ENCODE measurements at places on chromosomes 16 and 17.

DNA sequence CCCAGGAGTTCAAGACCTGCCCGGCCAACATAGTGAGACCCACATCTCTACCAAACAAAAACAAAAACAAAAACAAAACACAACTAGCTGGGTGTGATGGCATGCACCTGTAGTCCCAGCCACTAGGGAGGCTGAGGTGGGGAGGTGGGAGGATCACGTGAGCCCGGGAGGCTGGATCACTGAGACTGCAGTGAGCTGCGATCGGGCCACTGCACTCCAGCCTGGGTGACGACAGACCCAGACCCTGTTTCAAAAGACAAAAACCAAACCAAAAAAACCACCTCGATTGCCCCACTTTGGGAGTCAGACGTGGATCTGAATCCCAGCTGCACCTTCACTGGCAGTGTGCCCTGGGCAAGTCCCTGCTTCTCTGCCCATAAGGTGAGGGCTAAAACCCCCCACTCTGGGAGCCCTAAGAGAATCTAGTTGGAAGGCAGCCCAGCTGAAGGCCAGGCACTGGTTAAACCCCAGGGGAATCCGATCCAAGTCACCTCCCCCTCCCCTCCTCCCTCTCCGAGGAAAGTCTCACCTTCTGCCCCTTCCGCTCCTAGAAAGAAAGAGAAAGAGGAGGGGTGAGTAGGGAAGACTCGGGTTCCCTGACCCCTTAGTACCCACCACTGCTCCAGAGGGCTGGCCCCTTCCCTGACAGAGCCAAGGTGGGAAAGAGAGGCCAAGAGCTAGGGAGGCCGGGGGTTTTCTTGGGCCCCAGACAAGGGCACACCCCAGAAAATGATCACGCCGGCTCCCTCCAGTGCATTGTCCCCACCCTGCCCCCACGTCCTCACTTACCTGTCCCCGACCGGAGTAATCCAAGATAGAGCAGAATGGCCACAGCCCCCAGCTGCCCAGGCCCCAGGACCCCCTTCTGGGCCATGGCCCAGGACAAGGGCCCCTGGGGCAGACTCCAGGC, 647 bp downstream of the PRSS8 start:
- DNase-seq: no peak

DNA sequence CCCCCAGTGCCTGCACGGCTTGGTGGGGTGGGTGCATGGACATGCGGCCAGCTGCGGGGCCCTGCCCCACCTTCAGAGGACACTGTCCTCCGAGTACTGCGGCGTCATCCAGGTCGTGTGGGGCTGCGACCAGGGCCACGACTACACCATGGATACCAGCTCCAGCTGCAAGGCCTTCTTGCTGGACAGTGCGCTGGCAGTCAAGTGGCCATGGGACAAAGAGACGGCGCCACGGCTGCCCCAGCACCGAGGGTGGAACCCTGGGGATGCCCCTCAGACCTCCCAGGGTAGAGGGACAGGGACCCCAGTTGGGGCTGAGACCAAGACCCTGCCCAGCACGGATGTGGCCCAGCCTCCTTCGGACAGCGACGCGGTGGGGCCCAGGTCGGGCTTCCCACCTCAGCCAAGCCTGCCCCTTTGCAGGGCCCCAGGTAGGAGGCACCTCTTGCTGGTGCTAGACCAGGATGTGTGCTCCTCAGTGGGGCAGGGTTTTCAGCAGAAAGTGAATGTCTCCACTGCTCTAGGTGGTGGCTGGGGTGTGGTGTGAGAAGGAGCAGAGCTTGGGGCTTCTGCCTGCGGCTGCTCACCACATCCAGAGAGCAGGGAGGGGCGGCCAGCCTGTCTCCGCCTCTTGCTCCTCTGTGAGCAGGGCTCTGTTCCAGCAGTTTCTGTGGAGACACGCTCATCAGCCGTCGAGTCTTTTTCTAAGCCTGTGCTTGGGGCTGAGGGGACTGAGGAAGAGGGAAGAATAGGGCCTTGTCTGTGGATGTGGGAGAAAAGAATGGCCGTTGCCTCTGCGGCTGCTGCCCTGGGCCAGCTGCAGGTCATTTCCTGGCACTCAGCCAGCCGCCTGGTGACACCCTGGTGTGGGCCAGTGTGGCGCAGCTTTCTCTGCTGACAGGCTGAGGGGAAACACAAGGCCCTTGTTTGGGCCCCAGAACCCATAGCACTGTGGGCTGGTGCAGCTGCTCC, 2.2 kb downstream of the ZNF276 start:
- peak; percentile 48 for DNase-seq

DNA sequence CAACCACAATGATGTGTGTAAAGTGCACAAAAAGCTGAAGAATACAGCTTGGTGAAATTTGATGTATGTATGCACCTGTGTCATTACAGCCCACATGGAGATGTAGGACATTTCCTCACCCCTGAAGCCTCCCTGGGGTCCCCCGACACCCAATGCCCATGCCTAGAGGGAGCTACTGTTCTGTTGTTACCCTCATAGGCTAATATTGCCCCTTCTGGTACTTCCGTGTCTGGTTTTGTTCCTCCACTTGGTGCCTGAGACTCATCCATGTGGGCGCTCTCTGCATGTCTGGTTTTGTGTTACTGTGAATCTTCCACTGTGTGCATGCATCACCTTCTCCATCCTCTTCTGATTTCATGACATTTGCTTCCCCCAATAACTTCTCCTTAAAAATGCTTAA, 18.6 kb downstream of the TNFRSF13B start:
- no peak for DNase-seq

GRCh38 chr17:3968015-3968414, 3.8 kb upstream of the ATP2A3 start:
- no peak for DNase-seq

GRCh38 chr17:12830777-12831247, 41.5 kb downstream of the ARHGAP44 start:
- no peak for DNase-seq

GRCh38 chr17:18116078-18116477, 7.5 kb downstream of the MYO15A start:
- no peak for DNase-seq

- DNase-seq: no peak
These were observed 318.0 kb downstream of the BCAS3 start for GRCh38 chr17:60995680-60996079.

GRCh38 chr17:10059684-10060211, 138.7 kb downstream of the GAS7 start:
- no peak for DNase-seq

DNA sequence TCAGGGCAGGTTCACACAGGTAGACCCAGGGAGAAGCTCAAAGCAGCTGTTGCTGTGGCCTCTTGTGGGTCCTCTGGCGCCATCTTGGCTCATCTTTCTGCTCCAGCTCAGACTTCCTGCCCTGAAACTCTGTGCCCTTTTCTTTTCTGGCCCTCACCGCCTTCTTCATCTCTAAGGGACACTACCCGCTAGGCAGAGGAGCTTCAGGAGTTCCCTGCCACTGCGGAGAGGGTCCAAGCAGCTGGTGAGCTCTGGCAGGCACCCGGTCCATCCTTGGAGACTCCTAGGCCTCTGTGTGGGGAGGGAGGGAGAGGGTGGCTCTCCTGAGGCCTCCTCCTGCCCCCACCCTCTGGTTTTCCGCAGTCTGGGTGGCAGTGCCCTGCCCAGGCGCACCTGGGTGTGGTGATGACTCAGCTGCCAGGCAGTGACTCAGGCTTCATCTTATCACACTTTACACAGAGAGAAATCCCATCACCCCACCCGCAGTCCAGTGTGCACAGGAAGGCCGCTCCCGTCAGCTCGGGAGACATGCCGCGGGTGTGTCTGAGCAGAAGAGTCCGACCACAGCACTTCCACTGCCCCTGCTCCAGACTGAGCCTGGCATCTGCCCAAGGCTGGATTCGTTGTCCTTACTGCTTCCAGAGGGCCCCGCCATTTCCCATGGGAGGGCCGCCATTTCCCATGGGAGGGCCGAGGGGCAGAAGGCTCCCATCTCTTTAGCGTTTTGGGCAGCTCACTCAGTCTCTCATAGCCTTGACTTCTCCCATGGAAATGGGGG, 7.3 kb downstream of the NT5C start:
- DNase-seq: peak; percentile 45

DNA sequence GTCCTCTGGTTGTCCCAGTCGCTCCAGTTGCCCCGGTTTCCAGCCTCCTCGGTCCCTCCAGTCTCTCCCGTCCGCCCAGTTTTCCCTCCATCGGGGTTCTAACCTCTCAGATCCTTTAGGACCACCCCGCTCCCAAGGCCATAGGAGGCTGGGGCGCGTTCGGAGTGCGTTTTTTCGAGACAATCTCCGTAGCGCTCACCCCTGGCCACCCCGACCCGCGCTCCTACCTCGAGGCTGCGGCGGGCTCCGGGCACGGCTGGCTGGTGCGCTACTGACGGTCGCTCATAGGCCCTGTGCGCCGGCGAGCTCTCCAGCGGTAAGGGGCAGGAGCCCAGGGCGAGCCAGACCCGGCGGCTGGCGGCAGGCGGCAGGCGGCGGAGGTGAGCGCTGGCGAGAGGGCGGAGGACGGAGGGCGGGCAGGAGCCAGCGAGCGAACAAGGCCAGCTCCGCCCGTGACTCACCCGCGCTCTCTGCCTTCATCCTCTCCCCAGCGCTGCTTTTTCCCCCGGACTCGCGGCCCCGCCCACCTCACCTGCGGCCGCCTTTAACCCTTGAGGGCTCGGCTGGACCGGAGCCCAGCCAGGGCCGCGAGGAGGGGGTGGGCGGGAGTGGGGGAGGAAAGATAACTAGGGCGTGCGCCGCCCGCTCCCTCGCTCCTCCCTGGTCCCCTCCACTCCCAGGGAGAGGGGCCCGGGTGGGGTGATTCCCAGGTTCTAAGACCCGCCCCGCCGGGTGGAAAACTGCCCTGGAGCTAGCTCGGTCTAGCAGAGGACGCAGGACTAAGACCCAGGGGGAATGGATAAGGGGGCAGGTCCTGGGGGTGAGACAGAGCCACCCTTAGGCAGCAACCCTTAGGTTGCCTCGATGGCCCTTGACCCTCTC, at the start of gene SP6:
TSS of gene SP6 (minus strand) at position 472 of the 882 bp plus-strand sequence. CDS start 2,734 bp downstream, outside the sequence.
- peak; percentile 31 for DNase-seq

DNA sequence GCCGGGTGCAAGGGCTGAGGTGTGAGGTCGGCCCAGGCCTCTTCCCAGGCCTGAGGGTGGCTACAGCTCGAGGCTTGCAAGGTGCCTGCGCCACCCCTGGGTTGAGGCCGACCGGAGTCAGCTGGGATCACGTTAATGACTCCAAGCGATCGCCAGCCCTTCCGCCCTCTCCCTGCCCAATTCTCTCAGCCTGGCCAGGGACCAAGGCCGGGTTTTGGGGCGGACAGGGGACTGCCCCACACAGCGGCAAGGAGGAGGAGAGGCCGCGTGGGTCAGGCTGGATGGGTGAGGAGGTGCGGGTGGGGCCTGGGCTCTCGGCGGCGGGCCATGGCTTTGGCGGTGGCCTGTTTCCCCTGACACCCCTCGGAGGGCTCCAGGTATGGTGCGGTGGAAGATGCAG, 3.2 kb upstream of the WDR24 start:
- no peak for DNase-seq

DNA sequence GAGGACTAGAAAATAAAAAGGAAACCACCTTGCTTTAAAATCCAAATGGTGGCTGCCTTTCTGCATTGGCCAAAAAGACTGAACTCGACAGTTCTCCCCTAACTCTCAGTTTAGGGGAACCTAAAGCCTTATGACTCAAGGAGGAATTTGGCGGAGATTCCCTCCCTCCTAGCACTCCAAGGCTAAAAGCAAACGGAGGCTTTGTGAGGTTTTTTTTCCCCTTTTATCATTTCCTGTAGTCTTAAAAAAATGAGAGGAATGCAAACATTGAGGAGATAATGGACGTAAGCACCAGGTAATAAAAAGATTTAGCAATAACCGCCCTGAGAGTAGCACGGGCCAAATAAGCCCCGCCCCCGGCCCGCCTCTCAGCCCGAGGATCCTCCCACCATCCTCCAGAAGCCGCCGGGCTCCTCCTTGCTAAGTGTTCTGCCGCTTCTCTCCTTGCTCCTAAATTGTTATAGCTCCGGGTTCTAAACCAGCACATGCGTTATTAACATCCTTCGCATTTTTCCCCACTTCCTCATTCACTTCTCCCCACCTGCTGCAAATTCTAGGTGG, 5.8 kb upstream of the KIFC3 start:
- peak; percentile 58 for DNase-seq

DNA sequence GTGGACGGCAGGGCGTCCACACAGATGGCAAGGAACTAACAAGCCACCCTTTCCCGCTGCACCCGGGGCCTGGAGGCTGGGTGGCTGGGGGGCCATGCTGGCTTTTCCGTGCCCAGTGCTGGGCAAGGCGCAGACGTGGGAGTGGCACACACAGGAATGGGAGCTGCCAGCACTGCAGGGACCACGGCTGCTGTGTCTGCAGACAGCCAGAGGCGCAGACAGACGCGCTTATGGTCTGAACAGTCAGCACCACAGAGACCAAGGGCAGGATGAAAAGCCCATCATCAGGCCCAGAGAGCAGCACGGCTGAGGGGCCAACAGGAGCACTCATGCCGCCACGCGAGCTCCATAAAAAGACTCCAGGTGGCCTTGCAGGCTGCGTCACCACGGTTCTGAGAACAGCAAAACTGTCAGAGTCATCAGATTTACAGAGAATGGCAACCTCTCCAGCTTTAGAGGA, 24.0 kb downstream of the PDIA2 start:
- no peak for DNase-seq

DNA sequence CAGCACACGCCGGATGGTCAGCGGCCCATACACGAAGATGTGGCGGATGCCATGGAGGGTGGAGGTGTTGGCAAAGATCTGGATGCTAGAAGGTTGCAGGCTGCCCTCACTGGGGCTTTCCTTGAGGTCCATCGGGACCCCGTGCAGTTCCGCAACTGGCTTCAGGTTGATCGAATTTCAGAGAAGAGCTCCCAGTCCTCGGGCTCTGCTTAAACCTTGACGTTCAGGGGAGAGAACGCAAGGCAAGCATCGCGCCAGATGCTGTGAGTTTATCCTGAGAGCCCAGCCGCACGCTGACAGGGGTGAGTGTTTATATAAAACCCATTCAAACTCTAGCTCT, 98.7 kb upstream of the CCL2 start:
- no peak for DNase-seq

DNA sequence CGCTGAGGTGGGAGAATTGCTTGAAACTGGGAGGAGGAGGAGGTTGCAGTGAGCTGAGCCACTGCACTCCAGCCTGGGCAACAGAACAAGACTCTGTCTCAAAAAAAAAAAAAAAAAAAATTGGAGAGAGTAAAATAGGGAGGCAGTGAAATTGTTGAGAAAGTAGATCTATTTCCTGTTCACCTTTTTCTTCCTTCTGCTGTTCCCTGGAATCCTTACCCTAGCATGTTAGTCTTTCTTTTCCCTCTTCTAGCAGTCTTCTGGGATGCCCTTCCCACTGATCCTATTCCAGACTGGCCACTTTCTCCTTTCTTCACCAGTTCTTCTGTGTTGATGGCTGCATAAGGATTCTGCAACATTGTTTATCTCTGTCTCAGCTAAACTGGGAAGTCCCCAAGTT, 3.1 kb downstream of the NME2 start:
- no peak for DNase-seq

DNA sequence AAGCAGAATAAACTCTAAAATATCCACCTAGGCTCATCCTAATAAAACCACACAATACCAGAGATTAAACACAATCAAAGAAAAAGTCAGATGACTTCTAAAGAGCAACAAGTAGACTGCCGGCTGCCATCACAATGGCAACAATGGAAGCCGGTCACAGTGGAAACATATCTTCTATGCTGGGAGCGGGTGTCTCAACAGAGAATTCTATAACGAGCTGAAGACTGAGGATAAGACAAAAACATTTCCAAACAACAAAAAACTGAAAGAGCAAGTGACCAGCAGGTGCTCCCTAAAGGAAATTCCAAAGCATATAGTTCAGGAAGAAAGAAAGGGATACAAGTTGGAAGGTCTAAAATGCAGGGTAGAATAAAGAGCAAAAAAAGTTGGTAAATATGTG, 8.9 kb downstream of the NSMCE1 start:
- DNase-seq: no peak

All from stimulated activated CD4-positive, alpha-beta T cell treated with anti-CD3 and anti-CD28 coated beads, Interleukin-12 subunit alpha, Interleukin-12 subunit beta, amount 100 ng/mL, for 48 hours (primary cell).